Esophagus squamous epithelium (tissue), 5 donors: ENCODE measurements at places on chromosomes 2 and 18.

GRCh38 chr2:180559771-180560170, 420.6 kb upstream of the UBE2E3 start:
- no peak for DNase-seq

- DNase-seq: no peak
Observed at GRCh38 chr2:237026981-237027711, 58.5 kb upstream of the COPS8 start.

DNA sequence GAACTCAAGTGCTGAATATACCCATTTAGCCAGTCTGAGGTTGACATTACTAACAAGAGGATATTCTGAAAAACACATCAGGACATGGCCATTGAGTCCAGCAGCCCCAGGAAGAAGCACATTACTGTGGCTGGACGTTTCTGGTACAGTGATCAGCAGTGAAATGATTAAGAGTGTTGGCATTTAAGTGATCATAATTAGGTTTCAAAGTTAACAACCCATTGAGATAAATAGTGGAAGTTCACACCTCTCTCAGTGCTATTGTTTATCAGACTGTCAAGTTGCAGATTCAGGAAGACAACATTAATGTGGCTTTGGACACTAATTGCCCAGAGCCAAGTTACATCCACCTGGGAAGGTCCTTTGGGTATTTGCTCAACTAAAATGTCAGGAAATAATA, 139.5 kb upstream of the GAREM1 start:
- DNase-seq: no peak

- DNase-seq: no peak
Observed at GRCh38 chr2:124919296-124919695, 894.2 kb downstream of the CNTNAP5 start.

- DNase-seq: no peak
Observed at GRCh38 chr2:107719836-107720235, 106.9 kb upstream of the RGPD4 start.

- no peak for DNase-seq
Observed at GRCh38 chr2:18830962-18831361, 241.6 kb upstream of the NT5C1B start.

GRCh38 chr18:22174341-22175145, 5.2 kb downstream of the GATA6 start:
- no peak for DNase-seq

GRCh38 chr2:38892819-38893218, 3.1 kb downstream of the ARHGEF33 start:
- DNase-seq: no peak

GRCh38 chr2:201432038-201432620, 19.1 kb downstream of the TRAK2 start:
- no peak for DNase-seq

DNA sequence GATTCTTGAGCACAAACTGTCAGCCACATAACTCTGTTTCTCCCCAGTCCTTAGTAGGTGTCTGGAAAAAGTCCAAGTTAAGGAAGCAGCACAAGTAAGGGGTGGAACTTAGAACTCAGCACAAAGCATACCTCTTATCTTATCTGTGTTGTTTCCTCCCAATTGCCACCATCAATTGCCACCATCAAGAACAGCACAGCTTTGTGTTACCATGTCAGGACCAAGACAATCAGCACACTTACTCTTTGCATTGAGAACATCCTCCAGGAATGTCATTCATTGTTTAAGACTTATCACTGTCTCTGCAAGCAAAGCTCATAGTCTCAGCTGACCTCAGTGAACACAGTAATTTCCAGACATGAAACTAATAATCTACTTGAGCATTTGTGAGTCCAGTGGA, 212.7 kb upstream of the FSHR start:
- DNase-seq: no peak

DNA sequence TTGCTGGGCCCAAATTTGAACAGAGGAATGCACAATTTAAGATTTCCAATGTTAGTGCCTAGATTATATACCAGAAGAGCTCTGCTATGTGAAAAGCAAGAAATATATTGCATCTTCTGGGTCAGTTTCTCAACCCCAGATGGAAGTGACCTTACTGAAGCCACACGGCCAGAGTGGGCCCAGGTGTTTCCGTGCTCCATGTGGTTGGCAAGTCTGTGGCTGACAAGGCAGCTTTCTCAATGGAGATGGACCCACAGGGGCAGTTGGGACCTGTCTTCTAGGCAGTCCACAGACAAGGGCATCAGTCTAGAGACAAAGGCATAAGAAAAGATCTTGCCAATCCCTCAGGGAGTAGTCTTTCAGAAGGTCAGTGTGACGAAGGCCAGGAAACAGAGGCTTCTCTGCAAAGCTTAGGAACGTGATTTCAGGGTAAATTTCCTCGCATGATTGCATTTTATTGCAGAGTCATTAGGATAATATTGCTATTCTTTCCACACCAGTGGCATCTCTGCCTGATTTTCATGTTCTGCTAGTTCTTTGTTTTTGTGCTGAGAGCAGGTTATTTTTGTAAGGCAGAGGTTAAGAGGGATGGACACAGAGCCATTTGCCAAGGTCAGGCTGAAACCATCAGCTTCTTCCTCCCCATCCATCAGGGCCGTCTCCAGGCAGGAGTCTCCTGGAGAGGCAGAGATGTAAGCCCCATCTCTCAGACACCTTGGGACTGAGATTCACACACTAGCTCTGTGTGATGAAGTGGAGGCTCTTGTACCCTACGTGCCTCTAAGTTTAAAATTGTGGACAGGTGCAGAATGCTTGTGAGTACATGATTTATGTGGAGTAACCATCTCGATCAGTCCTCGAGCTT, 202.1 kb downstream of the ANKRD30B start:
- DNase-seq: no peak

GRCh38 chr2:88698498-88699233, 7.2 kb downstream of the RPIA start:
- DNase-seq: no peak

- no peak for DNase-seq
Observed at GRCh38 chr2:189782221-189782671, 1.9 kb downstream of the ORMDL1 start.

- no peak for DNase-seq
Observed at GRCh38 chr2:173354073-173354581, 545 bp upstream of the CDCA7 start.

DNA sequence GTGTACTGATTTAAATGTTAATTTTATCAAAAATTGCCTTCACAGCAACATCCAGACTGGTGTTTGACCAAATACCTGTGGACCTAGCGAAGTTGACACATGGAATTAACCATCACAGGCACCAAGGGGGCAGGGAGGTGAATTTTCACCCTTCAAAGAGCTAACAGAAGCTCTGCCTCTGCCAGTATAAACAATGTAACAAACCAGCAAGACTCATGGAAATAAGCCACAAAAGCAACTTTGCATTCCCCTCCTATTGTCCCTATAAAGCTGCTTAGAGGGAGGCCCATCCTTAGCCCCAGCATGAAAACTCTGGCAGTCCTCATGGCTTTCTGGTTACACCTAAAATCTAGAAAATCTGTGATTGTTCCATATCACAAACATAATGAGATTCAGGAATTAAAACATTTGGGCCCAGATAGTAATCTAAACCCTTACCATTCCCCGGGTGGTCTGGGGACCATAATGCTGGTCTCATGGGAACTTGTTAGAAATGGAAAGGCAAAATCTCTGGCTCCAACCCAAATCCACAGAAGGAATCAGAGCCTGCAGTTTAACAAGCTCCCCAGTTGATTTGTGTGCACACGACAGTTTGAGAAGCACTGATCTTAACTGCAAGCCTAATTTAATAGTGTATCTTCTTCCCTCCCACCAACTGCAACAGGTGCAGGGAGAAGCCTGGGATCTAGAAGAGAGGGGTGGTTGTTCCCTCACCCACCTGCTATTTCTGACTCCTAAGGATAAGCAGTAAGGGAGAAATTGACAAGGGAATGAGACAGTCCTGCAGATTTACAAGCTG, 23.1 kb downstream of the SERPINB11 start:
- no peak for DNase-seq

DNA sequence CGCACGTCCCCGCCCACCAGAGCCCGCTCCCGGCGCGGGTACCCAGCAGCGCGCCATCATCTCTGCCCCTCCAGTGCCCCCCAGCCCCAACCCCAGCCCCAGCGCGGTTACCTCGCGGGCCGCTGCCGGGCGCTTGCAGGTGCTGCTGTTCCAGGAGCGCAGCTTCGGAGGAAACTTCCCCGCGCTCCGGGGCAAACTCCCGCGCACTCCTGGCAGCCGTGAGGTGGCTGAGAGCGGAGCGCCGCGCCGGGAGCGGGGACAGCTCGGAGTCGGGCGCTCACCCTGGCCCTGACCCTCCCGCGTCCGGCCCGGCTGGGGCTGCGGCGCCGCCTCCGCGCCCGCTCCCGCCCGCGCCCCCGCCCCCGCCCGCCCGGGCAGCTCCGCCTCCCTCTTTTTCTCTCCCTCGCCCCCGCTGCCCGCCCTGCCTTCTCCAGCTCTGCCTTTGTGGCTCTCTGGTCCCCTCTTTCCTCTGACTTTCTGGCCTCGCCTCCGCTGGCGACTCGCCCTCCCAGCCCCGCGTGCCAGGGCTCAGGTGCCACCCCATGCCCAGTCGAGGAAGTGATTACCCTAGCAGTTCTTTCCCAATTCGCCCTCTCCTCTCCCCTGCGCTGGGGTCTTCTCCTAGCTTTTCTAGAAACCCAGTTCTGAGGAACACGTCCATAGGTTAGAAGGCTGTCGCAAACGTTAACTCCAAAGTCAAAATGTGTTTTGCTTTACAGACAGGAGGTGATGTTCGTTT, at the start of gene CHST9:
Gene CHST9, minus strand, starts transcription at position 284 of the 739 bp plus-strand sequence. CDS start 42,499 bp downstream, outside the sequence.
- DNase-seq: no peak

- DNase-seq: no peak
Observed at GRCh38 chr2:83240611-83241010, 1218.5 kb downstream of the SUCLG1 start.

GRCh38 chr2:55097461-55098410, 47.5 kb upstream of the RTN4 start:
- no peak for DNase-seq

DNA sequence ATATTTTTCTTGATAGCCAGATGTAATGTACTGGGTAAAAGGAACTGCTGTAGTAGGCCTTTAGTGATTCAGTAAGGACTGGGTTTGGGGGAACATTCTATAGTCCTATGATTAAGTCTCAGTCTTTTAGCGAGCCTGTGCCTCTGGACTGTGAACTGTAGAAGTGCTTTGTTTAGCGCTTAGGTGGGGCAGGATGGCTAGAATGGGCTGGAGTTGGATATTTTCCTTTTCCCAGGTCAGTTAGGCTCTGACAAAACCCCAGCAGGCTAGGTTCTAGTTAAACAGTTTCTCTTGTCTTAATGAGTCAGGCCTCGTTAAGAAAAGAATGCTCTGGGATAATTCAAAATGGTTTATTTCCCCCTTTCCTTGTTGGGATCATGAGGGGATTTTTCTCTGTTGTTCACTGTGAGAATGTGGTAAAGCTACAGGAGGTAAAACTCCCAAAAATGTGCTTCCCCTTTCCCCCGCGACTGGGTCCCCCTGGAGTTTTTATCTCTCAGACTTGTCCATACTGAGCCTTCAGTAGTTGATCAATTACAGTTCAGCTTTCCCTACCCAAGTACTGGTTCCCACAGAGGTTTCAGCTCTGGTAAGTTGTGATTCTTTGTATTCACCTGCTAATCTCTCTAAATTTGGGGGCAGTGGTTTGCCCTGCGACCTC, 31.5 kb downstream of the EHBP1 start:
- no peak for DNase-seq

DNA sequence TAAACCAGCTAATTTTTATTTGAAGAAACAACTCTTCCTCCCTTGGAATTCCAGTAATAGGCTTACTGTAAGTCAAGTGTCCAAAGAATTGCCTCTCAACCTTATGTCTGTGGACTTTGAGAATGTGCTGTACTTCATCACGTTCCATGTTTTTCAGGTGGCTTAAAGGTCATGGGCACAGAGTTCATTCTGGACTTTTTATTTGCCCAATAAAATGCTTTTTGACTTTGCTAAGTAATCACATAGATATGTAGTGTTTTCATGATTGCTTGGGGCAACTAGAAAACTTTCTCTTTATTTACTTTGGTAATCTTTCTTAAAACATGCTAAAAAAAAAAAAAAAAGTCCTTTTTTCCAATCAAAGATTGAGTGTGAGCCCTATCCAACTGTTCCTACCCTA, 10.4 kb upstream of the DNAH7 start:
- no peak for DNase-seq

DNA sequence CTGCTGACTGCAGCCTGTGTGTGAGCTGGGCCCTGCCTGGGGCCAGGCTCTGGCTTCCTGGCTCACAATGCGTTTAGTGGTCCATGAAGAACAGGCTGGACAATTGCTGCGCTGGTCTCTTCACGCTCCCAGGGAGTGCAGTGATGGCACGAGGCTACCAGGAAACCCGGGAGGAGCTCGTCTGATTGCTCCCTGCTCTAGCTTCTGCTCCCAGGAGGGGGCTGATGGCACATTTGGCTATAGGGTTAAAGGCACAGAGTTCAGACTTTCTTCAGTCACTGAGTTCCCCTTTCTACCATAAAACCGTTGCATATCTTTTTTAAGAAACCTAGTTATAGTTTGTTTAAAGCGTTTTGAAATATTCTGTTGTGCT, 60.1 kb downstream of the KCNF1 start:
- DNase-seq: no peak

DNA sequence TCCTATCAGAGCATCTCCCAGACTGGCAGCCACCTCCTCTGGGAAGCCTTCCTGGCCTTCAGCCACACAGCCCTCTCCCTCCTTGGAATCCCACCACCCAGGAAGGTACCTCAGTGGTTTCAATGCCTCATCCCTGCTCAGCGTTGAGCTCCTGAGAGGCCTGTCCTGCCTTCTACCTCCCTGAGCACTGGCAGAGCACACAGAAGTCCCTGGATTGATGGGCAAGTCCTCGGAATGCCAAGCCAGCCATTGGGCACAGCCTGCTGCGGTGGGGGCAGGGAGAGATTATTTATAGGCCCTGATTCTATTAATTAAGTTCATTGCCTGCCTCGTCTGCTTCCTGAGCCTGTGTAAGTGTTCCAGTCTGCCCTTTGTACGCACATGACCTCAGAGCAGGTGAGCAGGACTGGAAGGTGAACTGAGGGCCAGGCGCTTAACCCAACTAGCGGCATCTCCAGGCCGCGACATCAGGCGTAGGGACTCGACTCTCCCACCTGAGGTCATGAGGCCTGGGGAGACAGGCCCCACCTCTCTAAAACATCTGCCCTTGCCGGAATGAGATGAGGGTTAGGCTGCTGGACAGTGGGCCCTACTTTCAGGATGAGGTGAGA, 63.4 kb downstream of the SMAD7 start:
- DNase-seq: no peak

DNA sequence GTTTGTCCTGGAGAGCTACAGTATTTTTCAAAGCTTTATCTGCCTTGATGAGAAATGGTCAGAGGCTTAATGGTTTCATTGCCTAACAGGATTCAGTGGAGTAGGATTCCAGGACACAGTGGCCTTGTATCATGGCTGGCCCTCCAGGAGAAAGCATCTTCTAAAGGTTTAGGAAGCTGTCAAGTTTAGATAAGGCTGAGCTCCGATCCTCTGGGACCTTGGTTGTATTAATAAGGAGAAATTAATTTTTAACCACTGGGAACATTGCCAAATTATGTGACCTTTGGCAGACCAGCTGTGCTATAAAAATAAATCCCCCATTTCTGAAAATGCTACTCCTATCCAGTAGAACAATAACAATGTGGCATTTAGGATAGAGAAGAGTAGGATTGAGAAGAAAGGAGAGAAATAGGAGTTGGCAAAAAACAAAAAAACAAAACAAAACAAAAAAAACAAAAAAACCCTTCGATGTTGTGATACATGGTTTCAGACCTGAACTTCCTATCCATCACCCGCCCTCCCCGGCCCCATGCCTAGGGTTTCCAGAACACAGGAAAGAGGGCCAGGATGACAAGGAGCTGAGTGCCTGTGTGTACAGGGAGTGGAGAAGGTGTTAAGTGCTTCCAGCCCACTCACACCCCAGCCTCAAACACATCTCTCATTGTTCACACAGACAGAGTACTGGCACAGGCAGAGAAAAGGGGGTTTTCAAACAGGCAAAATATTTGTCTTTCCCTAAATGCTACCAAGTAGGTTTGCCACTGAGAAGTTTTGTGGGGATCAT, 6.3 kb downstream of the NRP2 start:
- DNase-seq: no peak
